CD14-positive monocyte (primary cell): ENCODE measurements at places on chromosomes 3 and 15.

GRCh38 chr3:194384569-194385001 is 14.5 kb downstream of the GP5 start:
- no peak for DNase-seq

DNA sequence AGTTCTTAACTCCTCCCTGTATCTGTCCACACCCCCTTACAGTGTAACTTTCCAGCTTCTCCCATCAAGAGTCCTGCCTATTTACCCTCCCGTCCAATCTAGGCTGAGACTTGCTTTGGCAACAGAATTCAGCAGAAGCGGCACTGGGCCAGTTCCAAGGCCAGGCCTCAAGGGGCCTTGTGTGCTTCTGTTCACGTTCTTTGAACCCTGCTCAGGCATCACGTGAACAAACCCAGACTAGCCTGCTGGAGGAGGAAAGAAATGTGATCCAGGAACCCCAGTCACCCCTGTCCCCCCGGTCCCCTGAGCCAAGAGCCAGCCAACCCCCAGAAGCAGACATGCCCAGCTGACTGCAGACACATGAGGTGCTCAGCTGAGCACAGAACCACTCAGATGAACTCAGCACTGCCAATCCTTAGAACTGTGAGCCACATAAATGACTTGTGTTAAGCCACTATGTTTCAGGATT is 76.1 kb upstream of the DCLK3 start:
- no peak for DNase-seq

DNA sequence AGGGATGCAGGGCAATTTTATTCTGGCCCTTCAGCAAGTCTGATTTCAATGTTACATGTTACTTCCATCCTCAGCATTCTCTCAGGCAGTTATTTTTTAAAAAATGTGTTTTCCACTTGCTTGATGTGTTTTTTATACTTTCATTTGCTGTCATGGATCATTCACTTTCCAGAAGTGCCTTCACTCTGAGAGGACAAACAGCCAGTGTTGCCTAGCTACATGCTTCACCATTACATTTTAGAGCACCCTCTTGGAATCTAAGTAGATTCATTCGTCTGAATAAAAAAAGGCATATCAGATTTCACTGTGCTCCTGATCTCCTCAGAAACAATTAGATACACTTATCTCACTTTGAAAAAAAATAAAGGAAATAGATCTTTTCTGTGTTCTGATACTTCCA is 93.6 kb upstream of the POU1F1 start:
- DNase-seq = no peak

DNA sequence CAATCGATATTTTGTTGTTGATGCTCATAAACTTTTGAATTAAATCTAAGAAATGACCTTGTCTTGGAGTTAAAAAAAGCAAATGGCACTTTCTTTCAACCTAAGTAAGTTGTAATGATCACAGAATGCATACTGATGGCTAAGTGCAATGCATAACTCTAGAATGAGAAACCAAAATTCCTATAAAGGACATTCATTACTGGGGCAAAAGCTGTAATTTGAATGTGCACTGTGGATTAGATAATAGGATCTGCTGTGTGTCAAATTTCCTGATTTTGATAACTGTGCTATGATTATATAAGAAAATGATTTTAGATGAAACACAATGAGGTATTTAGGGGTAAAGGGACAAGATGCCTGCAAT is 14.3 kb downstream of the SIAH2 start:
- no peak for DNase-seq

DNA sequence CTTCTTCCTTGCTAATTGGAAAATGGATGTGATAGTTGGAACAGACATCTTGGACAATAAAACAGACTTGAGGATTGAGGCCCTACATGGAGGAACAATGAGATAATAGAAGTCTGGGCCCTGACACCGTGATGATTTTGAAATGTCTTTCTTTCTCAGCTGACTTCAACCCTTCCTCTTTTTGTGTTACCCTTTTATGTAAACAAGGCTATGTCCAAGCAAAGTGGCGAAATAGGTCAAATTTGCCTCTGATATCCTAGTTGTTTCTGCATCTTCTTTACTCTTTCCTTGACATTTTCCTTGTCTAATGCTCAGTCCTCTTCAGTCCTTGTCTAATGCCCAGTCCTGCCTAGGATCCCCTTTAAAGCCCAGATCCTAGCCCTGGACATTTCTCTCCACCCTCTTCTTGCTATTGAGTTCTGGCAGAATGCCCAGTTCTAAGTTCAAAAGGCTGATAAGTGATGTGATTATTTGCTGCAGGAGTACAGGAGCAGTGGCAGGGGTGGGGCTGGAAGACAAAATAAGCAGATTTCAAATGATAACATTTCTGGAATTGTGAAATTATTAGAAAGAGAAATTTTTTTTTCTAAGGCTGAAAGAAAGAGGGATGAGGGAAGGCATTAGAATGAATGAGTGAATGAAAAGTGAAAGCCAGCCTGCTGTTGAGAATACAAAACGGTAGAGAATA is 6.5 kb upstream of the VPS8 start:
- DNase-seq = peak; percentile 89

GRCh38 chr3:159749406-159749805 is 239.2 kb upstream of the IL12A start:
- DNase-seq = no peak

- DNase-seq = no peak
Observed at GRCh38 chr3:165355316-165355715, 159.1 kb upstream of the SLITRK3 start.
